ENCODE measurements at places on chromosomes 2 and 18.

GRCh38 chr2:186031229-186031628, 292.6 kb downstream of the FSIP2 start:
- no peak for DNase-seq

- DNase-seq = no peak
Observed at GRCh38 chr18:72849671-72850070, 18.1 kb downstream of the NETO1 start.

- no peak for DNase-seq
Observed at GRCh38 chr2:48715956-48716355, 39.6 kb downstream of the LHCGR start.

- DNase-seq = no peak
Observed at GRCh38 chr2:100237770-100238169, 84.5 kb downstream of the LONRF2 start.

- peak; percentile 11 for DNase-seq
Observed at GRCh38 chr2:218322768-218323525, 30.6 kb upstream of the TMBIM1 start.

DNA sequence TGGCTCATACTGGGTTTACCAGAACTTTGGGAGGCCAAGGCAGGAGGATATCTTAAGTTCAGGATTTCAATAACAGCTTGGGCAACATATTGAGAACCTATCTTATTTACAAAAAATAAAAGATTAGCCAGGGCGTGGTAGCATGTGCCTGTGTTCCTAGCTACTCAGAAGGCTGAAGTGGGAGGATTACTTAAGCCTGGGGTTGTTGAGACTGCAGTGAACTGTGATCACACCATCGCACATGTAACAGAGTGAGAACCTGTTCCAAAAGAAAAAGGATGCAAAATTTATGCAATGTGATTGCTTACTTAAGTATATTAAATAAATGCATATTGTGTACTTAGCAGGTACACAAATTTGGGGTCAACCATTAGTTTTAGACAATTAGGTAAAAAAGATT, 768.9 kb upstream of the CDH7 start:
- no peak for DNase-seq

GRCh38 chr2:17736989-17737388, 16.6 kb downstream of the SMC6 start:
- DNase-seq = no peak

GRCh38 chr18:73758446-73758845, 389.2 kb downstream of the FBXO15 start:
- no peak for DNase-seq

- DNase-seq = no peak
Observed at GRCh38 chr2:64639691-64640090, 14.0 kb downstream of the SERTAD2 start.

DNA sequence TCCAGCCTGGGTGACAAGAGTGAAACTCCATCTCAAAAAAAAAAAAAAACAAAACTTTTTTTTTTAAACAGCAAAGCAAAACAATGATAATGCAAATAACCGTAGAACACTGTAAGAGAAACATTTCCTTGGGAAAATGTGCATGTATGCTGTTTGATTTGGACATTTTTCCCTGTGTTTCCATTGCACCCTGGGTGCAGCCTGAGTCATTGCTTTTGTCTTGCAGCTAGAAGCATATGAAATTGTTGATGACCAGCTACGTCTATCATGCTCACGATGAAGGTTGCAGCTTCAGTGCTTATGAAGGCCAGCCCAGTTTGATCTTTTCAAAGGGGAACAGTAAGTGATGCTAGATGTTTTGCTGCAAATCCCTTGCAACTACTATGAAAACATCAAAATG, 41.5 kb downstream of the MOGAT1 start:
- no peak for DNase-seq

DNA sequence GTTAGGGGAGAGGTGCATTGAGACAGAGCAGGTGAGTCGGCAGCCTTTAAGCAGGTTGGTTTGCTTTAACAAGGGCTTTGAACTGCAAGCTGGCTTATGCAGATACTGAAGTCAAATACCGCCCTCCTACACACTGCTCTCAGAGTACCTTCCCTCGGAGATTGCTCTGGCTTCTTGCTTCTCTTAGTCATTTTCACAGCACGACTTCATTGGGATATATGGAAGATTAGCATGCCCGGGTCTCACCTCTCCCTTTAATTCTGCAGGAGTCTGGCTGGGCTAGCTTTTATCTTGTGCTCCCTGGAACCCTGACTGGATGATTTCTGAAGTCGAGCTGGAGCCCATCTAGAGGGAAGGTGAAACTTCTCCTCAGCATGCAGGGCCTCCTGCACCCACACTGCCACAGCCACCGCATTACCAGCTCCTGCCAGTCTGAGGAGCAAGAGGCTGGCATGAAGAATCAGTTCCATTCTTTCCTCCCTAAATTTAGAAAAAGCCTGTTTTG, 395.5 kb upstream of the HNRNPA3 start:
- no peak for DNase-seq

- no peak for DNase-seq
Observed at GRCh38 chr18:2325308-2325849, 245.9 kb downstream of the METTL4 start.

DNA sequence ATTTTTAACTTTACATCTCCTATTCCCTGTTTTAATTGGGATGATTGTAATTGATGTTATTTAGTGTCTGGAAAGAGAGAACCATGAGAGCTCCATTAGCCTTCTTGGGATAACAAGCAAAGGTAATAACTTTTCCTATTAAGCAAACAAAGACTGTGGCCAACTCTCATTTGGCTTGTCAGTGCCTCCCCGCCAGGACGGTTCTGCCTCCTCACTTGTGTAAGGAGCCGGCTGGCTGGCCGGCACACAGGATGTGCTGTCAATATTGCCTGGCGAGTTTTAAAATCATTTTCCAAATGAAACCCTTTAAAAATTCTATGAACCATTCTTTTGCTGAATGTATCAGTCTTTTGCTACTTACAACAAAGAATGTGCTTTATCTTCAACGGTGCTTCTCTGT, 898.3 kb downstream of the CPS1 start:
- DNase-seq = no peak

GRCh38 chr2:70440621-70441020, 113.0 kb downstream of the TGFA start:
- no peak for DNase-seq

DNA sequence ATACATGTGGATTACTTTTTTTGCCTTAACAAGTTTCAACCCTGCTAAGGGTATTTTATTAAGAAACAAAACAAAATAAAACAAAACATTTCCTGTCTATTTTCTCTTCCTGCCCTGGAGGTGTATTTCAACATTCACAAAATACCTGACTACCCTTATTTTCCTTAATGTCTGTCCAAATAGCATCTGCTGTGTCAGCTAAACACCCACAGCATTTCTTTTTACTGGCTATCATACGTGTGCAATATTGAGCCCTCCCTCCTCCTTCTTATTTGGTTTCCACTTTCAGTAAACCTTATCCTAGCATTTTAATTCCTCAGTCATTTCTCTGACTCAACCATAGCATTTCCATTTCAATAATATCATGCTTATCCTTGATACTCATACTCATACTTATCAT, 1420.0 kb upstream of the ZEB2 start:
- no peak for DNase-seq

- DNase-seq = peak; percentile 65
Observed at GRCh38 chr2:234288974-234289455, 207.9 kb downstream of the ARL4C start.

- no peak for DNase-seq
Observed at GRCh38 chr18:5982332-5982731, 87.0 kb upstream of the TMEM200C start.

DNA sequence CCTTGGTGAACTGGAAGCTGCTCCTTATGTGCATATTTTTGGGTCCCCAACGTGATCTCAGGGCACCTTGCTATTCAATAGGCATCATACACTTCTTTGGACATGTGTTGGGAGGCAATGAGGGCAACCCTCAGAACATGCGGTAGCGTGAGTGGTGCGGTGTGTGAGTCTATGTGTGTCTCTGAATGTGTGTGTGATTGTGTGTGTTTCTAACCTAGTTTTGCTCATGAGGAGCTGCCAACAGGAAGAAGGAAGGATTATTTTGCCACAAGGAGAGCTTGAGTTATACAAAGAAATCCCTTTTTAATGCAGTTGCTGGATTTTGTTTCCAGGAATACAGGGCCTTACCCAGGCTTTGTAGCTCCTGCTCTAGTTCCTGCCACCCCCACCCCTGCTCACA, 75.8 kb upstream of the ITGA6 start:
- no peak for DNase-seq

GRCh38 chr2:235535423-235536130, 41.7 kb downstream of the AGAP1 start:
- no peak for DNase-seq

- DNase-seq = no peak
Observed at GRCh38 chr2:176088048-176088936, 4.2 kb upstream of the HOXD13 start.

DNA sequence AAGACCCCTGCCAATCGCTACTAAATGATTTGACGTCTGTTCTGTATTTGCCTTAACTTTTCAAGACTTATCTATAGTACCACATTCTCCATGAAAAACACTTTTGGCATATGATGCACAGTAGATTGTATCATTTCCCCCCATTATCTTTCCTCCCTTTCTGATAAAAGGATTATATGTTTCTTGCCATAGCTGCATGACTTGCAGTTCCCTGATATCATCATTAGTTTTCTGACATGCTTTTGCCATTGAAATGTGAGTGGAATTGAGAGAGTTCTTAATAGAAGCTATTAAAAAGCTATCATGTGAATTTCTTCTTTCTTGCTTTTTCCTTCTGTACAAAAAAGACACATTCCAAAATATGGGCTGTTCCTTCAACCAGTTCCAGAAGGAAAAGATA, 130.3 kb downstream of the TMEFF2 start:
- no peak for DNase-seq

GRCh38 chr18:22691946-22692710, 241.0 kb upstream of the RBBP8 start:
- DNase-seq = no peak

DNA sequence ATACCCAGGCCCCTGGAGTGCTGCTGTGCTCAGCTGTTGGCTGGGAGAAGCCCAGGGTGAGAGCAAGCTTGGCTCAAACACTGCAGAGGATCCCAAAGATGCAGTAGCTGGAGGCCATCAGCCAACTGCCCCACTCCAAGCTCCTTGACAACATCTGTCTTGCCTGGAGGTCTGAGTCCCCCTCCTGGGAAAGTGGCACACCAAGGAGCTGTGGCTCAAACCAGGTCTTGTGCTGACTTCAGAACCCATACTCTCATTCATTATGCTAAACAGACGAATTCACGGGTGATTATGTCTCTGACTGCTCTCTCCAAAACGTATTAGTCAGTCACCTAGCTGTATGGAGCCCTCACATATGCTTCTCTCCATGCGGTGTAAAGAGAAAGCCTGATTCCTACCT, 206.1 kb downstream of the TTC32 start:
- DNase-seq = no peak

GRCh38 chr2:28269019-28269784, 123.5 kb upstream of the FOSL2 start:
- no peak for DNase-seq

- no peak for DNase-seq
Observed at GRCh38 chr2:23221901-23222300, 163.1 kb upstream of the KLHL29 start.

GRCh38 chr2:129877795-129878775, 101.4 kb upstream of the RAB6C start:
- no peak for DNase-seq

DNA sequence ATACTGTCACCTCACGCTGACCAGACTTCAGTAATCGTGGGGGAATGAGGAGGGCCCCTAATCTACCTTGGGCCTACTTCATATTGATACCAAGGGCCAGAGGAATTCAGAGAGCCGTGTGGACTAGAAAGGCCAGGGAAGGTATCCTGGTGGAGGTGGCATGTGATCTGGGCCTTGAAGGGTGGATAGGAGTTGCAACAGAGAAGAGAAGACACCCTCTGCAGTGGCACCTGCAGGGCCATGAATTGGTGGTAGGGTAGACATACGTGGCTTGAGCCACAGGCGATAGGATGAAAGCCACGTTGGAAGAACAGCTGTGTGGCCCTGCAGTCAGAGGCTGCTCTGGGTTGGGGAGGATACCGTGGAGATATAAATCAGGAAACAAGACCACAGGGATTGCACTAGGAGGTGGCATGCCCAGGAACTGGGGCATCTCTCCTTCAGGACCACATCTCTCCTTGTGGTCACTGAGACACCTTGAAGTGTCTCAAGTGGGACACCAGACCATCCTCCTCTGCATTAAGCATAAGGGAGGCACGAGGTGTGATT, 141.4 kb downstream of the CYP26B1 start:
- DNase-seq = no peak

DNA sequence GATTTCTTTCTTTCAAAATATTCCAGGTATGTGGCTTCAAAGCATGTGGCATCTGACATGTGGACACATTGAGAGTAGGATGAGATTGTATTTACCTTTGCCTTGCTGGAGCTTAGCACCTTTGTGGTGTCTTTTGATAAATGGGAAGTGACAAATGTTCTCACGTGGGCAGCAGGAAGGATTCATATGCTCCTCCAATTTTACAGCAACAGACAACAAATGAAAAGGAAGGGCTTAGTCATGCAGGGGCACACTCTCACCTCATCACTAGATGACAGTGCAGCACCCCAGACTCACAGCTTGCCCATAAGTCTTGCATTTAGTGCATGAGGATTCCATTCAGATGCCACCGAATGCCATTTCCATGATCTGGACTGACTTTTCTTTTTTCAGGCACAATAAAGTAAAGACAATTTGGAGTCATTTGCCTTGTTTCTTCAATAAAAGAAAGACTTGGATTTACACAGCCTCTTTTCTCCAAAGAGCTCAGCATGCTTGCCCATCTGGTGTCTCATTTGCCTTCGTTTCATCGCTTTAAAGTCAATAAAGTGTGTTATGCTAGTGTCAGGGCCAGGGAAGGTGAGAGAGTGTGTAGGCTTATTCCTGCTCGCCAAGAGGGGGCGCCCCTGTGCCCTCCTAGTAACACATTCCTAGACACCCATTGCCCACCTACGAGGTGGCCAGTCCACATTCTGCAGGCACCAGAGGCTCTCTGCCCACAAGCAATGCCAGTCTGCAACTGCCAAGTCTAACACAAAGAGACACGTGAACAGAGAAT, 39.6 kb upstream of the DAPL1 start:
- DNase-seq = no peak

DNA sequence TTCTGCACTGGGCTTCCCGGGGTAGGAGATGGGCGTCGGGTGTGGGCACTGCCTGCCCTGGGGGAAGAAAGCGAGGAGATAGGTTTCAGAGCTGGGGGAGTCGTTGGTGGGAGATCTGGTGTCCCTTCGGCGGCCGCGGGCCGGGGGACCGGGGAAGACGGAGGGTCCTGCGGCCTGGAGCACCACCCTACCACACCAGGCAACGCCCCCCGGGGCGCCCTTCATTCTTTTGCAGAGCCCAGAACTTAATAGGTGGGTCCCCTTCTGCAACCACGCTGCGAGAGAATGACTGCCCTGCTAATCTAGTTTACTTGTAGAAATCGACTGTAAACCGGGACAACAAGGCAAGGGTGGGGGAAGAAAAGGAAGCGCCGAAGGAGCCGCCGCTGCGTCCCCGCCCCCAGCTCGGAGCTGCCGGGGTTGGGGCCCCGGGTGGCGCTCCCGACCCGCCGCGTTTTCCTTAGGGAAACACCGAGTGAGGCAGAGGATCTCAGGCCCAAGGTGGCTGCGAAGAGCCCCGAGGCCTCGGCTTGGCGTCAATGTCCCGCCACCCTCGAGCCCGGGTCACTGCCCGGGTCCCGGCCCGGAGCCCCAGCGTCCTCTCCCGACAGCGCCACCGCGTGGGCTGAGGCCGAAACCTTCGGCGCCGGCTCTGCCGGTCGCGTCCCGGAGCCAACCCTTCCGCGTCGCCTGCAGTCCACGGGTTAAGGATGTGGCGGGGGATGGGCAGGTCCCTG, 5.4 kb upstream of the SATB2 start:
- no peak for DNase-seq

GRCh38 chr2:68425503-68425902, 41.6 kb downstream of the FBXO48 start:
- no peak for DNase-seq
